ENCODE measurements at places on chromosomes 5 and 9.

GRCh38 chr9:69940674-69941073, 103.0 kb upstream of the MAMDC2 start:
- no peak overlapping the region for H3K27ac ChIP-seq
- no peaks in the 10 kb centered on the region for H3K36me3 ChIP-seq
- no peak for DNase-seq

DNA sequence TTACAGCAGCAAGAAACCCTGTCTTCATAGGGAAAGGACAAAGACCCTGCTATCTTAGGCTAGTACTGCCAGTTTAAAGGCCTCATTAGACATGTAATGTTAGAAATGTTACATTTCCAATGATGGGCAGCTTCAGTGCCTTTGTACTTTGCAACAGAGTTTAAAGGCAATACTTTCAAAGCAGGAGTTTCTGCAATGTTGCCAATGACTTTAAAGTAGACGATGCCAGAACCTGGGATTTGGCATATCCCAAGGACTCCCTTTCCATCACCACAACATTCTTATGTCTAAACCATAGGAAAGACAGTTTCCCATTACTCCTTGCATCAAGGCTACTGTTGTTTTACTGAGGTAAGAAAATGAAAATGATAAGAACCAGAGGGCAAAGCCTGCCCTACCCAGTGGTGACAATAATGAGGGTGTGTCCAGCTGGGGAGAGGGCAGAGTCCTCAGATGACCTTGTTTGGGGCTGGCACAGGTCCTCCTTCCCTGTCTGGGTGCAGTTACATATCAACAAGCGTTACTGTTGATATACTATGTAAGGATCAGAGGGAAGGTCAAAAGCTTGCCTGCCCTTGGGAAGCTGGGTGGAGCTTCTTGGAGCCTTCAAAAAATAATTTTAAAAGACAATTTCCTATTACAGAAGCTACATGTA, 27.5 kb upstream of the MLANA start:
- H3K36me3 ChIP-seq = no peaks in the 10 kb centered on the region
- DNase-seq = no peak
- H3K27ac ChIP-seq = no peak overlapping the region
- H3K4me3 ChIP-seq = no peak overlapping the region
- H3K27me3 ChIP-seq = no peaks in the 10 kb centered on the region

GRCh38 chr9:80878556-80878955, 810.8 kb downstream of the TLE1 start:
- no peak for DNase-seq
- no peaks in the 10 kb centered on the region for H3K4me1 ChIP-seq
- H3K27ac ChIP-seq = no peak overlapping the region
- no peaks in the 10 kb centered on the region for H3K27me3 ChIP-seq
- H3K36me3 ChIP-seq = no peaks in the 10 kb centered on the region

GRCh38 chr9:108325406-108325805, 530.4 kb downstream of the ACTL7B start:
- H3K4me3 ChIP-seq = no peak overlapping the region
- no peak overlapping the region for H3K27ac ChIP-seq
- no peaks in the 10 kb centered on the region for H3K27me3 ChIP-seq

DNA sequence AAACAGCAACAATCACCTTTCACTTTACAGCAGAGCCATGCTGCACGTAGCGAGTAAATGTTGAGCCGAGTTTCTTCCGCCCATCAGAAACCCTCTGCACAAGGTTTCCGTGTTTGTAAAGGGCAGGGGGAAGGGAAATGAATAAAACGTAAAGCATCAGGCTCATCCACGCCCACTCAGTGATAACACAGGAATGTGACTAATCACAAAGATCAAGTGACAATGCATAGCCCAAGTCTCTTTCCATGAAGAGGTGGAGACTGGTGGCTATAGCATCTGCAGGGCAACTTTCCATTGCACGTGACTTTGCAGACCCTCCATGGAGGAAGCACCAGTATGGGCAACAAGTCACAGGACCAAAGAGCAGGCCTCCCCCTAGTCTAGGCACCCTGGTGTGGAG, 56.6 kb downstream of the CAMSAP1 start:
- no peak for DNase-seq
- H3K27me3 ChIP-seq = no peaks in the 10 kb centered on the region
- peaks cover 7% of the 10 kb centered on the region for H3K36me3 ChIP-seq

DNA sequence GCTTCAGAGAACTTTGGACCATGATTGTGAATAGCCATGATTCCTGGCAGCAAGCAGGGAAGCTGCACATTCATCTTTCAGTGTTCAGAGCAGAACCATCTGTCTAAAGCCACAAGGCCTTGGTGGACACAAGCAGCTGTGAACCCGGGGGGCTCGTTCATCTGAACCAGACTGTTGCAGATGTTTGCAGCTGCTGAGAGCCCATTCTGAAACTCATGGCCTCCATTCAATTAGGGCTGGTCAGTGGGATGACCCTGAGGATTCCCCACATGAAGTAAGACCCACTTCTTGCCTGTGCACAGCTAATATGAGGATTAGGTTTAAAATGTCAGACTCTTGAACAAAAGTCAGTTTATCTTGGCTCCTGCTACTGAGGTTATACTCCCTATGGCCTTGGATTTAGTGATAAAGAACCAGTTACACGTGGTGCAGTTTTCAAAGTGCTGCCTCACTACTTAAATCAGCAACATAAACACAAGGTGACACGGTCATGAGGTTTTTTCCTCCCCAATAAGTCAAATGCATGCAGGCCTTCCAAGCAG, 109.8 kb upstream of the IFNK start:
- no peaks in the 10 kb centered on the region for H3K4me1 ChIP-seq
- H3K27me3 ChIP-seq = no peaks in the 10 kb centered on the region
- no peak overlapping the region for H3K27ac ChIP-seq
- H3K4me3 ChIP-seq = no peak overlapping the region

DNA sequence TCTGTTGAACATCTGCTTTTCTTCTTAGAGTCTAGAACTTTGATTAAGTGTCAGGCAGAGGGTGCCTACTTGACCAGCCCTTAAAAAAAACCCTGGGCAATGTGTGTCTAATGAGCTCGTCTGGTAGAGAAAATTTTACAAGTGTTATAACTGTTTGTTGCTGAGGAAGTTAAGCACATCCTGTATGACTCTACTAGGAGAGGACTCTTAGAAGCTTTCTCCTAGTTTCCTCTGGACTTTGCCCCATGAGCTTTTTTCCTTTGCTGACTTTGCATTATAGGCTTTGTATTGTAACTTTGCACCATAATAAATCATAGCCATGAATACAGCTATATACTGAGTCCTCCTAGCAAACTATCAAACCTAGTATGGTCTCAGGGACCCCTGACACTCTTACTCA, 39.4 kb downstream of the GNG10 start:
- no peaks in the 10 kb centered on the region for H3K27me3 ChIP-seq
- H3K4me1 ChIP-seq = no peaks in the 10 kb centered on the region
- no peaks in the 10 kb centered on the region for H3K36me3 ChIP-seq
- H3K4me3 ChIP-seq = no peak overlapping the region
- no peak overlapping the region for H3K27ac ChIP-seq

DNA sequence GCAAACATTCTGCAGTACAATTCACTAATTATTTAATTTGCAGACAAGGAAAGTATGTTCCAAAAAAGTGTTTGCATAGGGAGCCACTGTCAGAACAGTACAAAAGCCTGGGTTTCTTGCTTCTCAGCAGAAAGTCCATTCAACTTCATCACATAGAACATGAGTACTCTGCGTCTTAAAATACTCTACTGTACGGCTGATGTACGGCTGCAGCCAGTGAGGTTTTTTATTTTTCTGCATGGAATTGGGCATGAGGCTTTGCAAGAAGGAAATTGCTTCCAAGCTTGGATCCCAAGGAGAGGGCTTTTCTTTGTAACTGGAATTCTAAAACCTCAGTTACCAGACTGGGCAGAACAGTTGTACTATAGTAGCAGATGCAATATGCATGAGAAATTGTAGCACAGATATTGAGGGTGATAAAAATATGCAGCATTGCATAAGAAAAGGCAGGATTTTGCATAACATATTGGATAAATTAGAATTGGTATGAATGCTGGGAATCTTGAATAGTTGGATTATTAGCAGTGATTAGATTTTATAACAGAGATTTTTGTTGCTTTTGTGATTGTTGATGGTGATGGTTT, 178.1 kb upstream of the CDH9 start:
- no peaks in the 10 kb centered on the region for H3K4me1 ChIP-seq
- no peaks in the 10 kb centered on the region for H3K36me3 ChIP-seq
- no peak for DNase-seq
- no peak overlapping the region for H3K4me3 ChIP-seq
- no peak overlapping the region for H3K27ac ChIP-seq

GRCh38 chr5:172410662-172411483, 43.5 kb downstream of the SH3PXD2B start:
- no peak overlapping the region for H3K4me3 ChIP-seq
- H3K4me1 ChIP-seq = no peaks in the 10 kb centered on the region
- no peak overlapping the region for H3K27ac ChIP-seq
- H3K36me3 ChIP-seq = no peaks in the 10 kb centered on the region
- DNase-seq = no peak

GRCh38 chr9:106799152-106799551, 63.8 kb upstream of the ZNF462 start:
- H3K27me3 ChIP-seq = no peaks in the 10 kb centered on the region
- no peaks in the 10 kb centered on the region for H3K36me3 ChIP-seq
- no peak overlapping the region for H3K4me3 ChIP-seq
- H3K4me1 ChIP-seq = no peaks in the 10 kb centered on the region
- DNase-seq = no peak

DNA sequence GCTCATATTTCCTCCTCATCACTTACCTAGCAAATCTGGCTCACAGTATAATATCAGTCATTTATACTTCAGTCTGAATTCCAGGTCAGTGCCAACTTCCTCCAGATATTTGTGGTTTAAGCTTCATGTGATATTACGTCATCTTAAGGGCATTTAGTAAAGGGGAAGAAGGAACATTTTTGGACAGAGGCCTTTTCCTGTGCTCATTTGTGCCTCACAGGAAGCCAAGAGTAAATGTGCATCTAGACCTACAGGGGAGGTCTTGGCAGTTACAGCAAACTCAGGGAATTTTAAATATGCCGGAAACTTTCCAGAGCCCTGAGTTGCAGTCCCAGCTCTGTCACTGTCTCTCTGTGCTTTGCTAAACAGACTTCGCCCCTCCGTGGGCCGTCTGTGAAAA, 12.3 kb upstream of the KCNIP1 start:
- no peak overlapping the region for H3K27ac ChIP-seq
- H3K4me1 ChIP-seq = no peaks in the 10 kb centered on the region
- no peaks in the 10 kb centered on the region for H3K36me3 ChIP-seq
- H3K4me3 ChIP-seq = no peak overlapping the region

- no peaks in the 10 kb centered on the region for H3K36me3 ChIP-seq
- no peak for DNase-seq
- H3K27ac ChIP-seq = no peak overlapping the region
- no peak overlapping the region for H3K4me3 ChIP-seq
- peaks cover 4% of the 10 kb centered on the region for H3K4me1 ChIP-seq
- H3K27me3 ChIP-seq = no peaks in the 10 kb centered on the region
Observed at GRCh38 chr5:96335873-96336272, 97.2 kb downstream of the PCSK1 start.

DNA sequence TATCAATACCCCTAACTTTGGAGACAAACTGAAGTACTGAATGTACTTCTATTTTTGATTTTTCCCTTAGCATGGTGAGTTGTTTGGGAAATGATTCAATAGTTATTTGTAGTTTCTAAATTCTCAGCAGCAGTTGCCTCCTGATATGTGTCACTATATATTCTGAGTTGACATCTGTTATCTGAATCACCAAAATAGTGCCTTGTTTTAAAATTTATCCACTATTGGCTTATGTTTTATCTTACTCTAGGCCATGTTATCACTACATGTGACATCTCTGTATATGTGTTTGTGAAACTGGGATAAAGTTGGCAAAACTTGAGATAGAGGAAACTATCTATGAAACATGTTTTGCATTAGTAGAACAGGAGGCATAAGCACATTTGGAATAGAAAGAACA, 317.6 kb downstream of the TLE4 start:
- H3K4me3 ChIP-seq = no peak overlapping the region
- no peaks in the 10 kb centered on the region for H3K27me3 ChIP-seq
- no peaks in the 10 kb centered on the region for H3K36me3 ChIP-seq
- DNase-seq = no peak
- H3K27ac ChIP-seq = no peak overlapping the region

- no peak for DNase-seq
- no peaks in the 10 kb centered on the region for H3K36me3 ChIP-seq
- H3K4me1 ChIP-seq = no peaks in the 10 kb centered on the region
- no peaks in the 10 kb centered on the region for H3K27me3 ChIP-seq
Observed at GRCh38 chr9:98625728-98626127, 83.0 kb downstream of the GABBR2 start.

DNA sequence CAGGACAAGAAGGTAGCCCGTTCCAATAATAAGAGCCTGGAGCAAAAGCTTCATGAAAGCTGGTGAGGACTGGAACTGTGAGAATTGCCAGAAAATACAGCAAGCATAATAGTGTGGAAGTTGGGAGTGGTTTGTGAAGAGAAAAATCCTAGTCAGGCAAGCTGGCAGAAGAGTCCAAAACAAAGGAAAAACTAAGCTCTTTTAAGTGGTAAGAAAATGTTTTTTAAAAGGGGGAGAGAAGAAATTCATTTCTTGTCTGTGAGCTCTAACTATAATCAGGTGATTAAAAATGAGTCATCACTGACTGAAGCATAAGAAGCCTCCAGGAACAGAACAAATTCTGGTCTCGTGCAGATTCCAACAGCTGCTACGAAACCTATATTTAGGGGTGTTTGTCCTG, 102.6 kb downstream of the CAAP1 start:
- no peak overlapping the region for H3K4me3 ChIP-seq
- no peak overlapping the region for H3K27ac ChIP-seq
- no peaks in the 10 kb centered on the region for H3K4me1 ChIP-seq
- H3K36me3 ChIP-seq = no peaks in the 10 kb centered on the region
- no peak for DNase-seq

DNA sequence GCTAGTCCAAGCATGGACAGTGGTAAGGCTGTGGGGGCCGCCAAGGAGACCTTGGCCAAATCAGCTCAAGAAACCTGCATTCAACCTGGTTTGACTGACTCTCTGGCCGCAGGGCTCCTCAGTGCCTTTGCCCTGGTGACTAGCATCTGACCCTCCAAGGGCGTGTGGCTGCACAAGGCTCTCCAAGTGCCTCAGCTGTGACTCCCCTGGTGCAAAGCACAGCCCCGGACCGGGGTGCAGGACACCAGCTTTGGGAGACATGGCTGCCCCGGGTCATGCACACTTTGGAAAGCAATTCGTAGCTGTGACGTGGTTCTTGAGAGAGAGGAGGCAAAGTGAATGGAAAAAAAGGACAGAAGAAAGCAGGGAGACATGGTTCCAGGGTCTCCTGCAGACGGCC, 245.2 kb upstream of the IRX2 start:
- no peaks in the 10 kb centered on the region for H3K36me3 ChIP-seq
- H3K27ac ChIP-seq = no peak overlapping the region
- no peaks in the 10 kb centered on the region for H3K4me1 ChIP-seq
- no peaks in the 10 kb centered on the region for H3K27me3 ChIP-seq
- H3K4me3 ChIP-seq = no peak overlapping the region
- DNase-seq = no peak

- no peaks in the 10 kb centered on the region for H3K27me3 ChIP-seq
- H3K4me3 ChIP-seq = no peak overlapping the region
- no peak overlapping the region for H3K27ac ChIP-seq
- no peak for DNase-seq
- H3K36me3 ChIP-seq = no peaks in the 10 kb centered on the region
Observed at GRCh38 chr5:143347046-143347445, 56.4 kb downstream of the NR3C1 start.

- H3K4me1 ChIP-seq = no peaks in the 10 kb centered on the region
- H3K36me3 ChIP-seq = no peaks in the 10 kb centered on the region
- H3K27ac ChIP-seq = no peak overlapping the region
- no peaks in the 10 kb centered on the region for H3K27me3 ChIP-seq
Observed at GRCh38 chr9:20269620-20270019, 352.7 kb downstream of the MLLT3 start.

GRCh38 chr5:67581203-67581602, 384.6 kb upstream of the CD180 start:
- DNase-seq = no peak
- H3K27ac ChIP-seq = no peak overlapping the region
- no peaks in the 10 kb centered on the region for H3K27me3 ChIP-seq
- H3K36me3 ChIP-seq = no peaks in the 10 kb centered on the region
- no peak overlapping the region for H3K4me3 ChIP-seq

All from effector memory CD4-positive, alpha-beta T cell (primary cell).